Activated CD8-positive, alpha-beta memory T cell treated with anti-CD3 and anti-CD28 coated beads for 4 hours (primary cell): ENCODE measurements at places on chromosomes 11 and 22.

DNA sequence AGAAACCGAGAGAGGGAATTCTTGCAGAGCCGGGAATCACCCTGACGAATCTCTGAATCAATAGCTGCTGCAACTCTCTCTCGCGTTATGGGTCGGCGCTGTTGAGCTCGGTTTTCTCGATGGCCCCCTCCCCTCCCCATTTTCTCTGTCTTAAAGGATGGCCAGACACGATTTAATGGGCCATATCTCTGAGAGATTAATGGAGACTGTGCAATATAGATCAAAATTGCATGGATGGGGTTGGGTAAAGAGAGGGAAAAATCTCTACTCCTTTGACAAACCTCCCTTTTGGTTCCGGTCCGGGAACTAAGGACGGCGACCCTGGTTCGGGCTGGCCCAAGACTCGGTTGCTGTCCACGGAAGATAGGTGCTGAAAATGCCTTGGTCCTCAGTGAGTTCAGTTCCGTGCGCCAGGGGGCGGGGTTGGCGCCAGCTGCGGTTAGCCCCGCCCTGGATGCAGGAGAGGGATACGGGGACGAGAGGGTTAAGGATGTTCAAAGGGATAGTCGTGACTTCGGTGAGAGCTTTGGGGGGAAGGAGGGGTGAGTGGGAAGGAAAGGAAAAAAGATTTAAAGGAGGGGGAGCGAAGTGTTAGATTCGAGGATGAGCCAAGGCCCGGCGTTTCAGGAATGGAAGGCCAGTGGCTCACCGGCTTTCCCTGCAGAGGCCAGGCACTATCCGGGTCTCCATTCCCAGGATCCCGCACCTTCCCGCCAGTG is 103.6 kb upstream of the HSD17B12 start:
- DNase-seq = no peak

- DNase-seq = no peak
These were observed 257.7 kb downstream of the SOX6 start for GRCh38 chr11:16098526-16099205.

DNA sequence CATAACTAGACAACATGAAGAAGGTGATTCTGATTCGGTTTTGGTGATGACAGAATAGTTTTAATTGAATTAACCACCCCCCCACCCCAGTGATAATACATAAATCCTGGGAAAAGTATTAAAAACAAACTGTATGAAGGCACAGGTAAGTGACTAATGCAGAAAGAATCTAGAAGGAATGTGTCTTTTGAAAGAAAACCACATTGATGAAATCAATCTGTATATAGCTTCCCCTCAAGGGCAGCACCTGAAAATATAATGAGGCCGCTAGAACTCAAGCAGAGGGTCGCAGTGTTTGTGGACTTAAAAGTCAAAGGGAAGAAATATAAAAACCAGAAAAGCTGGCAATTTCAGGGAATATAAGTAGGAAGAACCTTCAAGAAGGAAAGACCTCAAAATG is 580.5 kb upstream of the CHORDC1 start:
- DNase-seq = no peak

- no peak for DNase-seq
These were observed 199.9 kb downstream of the MAML2 start for GRCh38 chr11:96143041-96143521.

DNA sequence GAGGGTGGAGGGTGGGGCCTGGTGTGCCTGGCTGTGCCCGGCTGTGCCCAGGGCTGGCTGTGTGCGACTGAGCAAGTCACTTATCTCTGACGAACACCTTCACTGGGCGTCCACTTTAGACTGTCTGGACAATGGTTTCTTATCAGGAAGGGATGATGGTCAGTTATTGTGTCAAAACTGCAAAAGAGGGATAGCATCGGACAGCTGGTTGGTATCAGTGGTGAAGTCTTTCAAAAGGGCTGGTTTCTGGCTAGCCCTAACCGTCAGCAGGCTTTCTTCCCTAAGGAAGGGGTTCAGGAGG is 4.1 kb upstream of the MGAT3 start:
- DNase-seq = no peak

GRCh38 chr11:131665344-131665968 is 295.0 kb downstream of the NTM start:
- no peak for DNase-seq

GRCh38 chr22:26002456-26002855 is 166.8 kb upstream of the SEZ6L start:
- no peak for DNase-seq

GRCh38 chr11:3615998-3616397 is 25.8 kb downstream of the ART5 start:
- no peak for DNase-seq
